ENCODE measurements at places on chromosomes 4 and X. TPM values are rescaled to one million over a fixed set of nuclear protein-coding genes. Genes with fewer than 3 reads are reported as not detected.

GRCh38 chrX:133402042-133402453 lies 13.2 kb downstream of the GPC4 start:
- no peak for DNase-seq

DNA sequence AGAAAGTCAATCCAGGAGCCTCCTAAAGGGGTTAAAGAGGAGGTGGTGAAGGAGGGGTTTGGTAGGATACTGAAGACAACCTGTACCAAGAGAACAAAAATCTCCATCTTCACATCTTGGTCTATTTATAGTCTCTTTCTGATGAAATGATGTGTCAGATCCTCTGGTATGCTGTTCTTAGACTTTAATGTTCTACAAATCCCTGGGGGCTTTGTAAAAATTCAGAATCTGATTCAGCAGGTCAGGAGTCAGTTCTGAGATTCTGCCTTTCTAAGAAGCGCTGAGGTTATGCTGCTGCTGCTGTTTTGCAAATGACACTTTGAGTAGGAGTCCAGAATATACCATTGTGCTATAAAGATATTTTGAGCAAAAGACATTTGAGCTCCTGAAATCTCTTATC lies 172.9 kb upstream of the GLRA2 start:
- DNase-seq: no peak

GRCh38 chr4:101155368-101155767 lies 192.0 kb downstream of the PPP3CA start:
- DNase-seq: peak; percentile 92

RPA4 gene
- total RNA-seq: not detected

- DNase-seq: peak; percentile 54
These were observed 19.5 kb downstream of the UTP14A start for GRCh38 chrX:129925305-129926092.

All from RPMI7951 (cell line).